ENCODE measurements at places on chromosomes 4 and X.

DNA sequence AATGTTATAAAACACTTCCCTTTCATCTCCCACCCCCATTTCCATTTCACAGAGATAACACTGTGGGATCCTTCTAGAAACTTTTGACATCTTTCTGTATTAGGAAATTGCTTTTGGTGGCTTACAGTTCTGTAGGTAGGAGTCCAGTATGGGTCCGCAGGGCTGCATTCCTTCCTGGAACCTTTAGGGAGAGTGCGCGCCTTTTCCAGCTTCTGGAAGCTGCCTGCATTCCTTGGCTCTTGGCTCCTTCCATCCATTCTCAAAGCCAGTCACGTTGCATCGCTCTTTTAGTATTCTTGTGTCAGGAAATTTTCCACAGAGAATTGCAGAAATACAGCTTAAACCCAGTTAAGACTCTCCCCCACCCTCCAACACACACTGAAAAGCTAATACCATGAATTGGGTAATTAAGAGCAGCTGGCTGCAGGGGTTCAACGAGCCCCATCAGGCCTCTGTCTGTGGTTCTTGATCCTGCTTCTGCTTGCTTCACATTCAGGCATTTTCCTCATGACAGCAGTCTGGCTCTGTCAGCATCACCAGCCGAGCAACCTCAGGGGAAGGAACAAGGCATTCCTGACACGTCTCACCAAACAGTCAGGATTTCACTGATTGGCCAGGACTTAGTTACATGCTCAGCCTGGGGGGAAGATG lies 48.8 kb downstream of the SEPTIN11 start:
- no peak for DNase-seq

- no peak for DNase-seq
Measured at GRCh38 chr4:114282937-114283336, 303.5 kb upstream of the ARSJ start.

DNA sequence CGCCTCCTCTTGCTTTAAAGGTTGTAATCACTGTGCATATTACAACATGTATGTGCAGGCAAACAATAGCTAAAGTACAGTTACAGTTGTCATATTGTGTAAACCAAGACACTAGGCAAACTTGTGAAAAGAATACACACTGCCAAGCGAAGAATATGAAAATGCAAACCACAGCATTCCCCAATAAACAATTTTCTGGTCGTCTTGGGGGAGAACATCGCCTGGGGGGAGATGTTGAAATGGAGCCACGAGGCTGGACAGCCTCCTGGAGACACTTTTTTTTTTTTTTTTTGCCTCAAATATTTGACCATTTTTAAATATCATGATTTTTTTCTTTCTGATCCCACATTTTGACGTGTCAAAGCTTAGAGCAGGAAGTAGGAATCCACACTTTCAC lies 51.7 kb upstream of the PDLIM3 start:
- DNase-seq, result no peak

DNA sequence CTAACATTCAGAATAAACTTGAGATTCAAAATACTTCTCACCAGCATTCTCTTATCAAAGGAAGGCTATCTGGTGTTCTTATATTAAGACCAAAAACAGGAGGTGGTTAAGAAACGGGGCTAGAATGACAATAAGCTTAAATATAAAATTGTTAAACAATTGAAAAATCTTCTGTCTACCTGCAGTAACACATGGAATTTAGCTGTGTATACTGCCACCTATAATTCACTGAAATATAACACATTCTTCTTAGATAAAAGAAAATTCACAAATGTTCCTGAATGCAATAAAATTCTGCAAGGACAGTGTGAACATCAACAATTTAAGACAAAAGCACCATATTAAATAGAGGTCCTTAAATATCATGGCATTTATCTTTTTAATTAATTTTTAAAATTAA lies 11.5 kb upstream of the PCDH10 start:
- no peak for DNase-seq

DNA sequence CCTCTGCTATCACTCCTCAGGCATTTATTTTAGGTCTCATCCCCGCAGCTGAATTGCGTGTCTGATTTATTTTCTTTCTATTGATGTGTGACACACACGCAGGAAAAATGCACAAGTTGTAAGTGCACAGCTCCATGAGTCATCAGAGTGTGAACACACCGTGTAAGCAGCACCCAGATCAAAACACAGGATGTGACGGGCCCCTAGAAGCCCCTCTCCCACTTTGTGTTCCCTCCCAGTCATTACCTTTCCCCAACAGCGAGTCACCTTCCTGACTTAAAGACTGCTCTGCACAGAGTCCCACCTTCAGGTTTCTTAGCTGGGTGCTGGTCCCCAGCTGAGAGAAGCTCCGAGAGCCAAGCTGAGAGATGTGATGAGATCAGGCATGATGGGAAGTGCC lies 436.7 kb downstream of the MID1IP1 start:
- DNase-seq, result no peak

DNA sequence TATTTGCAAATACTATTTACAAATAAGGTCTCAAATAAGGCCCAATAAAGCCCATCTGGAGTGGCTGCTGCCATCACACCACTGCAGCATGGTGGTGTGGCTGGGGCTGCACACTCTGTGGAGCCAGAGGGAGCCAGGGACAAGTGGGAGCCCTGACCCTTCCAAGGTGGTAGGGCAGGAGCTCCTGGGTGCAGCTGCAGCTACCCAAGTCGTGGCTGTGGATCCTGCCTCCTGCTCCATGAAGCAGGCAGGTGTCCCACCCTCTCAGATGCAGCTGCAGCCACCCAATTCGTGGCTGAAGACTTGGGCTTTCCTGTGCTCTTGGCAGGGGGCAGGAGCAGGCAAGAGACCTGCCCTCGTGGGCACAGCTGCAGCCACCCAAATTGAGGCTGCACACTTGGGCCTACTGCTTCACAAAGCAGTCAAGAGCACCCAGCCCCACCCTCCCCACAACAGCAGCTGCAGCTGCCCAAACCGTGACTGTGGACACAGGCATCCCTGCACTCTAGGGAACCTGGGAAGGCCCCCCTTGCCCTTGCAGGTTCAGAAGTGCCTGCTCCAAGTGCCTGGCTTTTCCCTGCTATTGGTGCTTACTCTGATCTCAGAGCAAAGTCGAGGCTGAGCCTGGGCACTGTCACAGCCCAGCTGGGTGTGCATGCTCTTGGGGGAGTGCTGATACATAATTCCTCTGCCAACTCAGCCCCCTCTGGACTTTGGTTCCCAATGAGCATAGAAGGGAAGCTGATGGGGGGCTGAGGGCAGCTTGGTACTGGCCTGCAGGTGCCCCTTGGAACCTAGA lies 614.8 kb downstream of the PCDH18 start:
- no peak for DNase-seq

DNA sequence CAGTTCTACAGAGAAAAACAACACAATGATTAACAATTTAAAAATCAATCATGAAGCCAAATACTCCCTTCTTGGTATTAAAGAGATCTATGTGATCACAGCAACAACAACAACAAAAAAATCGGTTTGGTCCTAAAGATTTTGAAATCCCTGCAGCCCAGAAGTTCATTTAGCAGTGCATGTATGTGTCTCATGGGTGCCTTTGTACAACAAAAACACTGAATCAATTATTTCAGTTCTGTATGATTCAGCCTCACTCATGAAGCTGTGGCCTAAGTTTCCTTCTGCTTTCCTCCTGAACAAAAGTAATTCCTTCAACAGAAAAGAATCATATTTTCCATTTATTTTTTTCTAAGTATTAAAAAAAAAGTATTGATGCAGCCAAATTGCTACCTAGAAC lies 393.4 kb upstream of the NDST3 start:
- no peak for DNase-seq

DNA sequence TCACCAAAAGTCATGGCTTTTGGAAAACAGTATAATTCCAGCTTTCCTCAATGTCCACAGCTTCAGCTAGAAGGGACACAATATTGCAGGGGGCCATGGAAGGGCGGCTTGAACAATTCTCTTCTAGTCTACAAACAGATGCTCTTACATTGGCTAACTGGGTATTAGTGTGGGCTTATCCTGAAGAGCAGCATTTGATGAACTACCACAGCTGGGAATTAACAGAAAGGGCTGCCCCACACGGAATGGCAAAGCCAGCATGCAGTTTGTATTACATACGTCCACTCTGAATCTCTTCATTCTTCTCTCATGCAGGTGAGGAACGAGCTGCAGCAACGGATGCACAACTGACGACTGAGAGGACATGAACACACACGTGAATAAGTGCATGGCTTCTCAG lies 13.0 kb upstream of the PDCL2 start:
- DNase-seq, result no peak

DNA sequence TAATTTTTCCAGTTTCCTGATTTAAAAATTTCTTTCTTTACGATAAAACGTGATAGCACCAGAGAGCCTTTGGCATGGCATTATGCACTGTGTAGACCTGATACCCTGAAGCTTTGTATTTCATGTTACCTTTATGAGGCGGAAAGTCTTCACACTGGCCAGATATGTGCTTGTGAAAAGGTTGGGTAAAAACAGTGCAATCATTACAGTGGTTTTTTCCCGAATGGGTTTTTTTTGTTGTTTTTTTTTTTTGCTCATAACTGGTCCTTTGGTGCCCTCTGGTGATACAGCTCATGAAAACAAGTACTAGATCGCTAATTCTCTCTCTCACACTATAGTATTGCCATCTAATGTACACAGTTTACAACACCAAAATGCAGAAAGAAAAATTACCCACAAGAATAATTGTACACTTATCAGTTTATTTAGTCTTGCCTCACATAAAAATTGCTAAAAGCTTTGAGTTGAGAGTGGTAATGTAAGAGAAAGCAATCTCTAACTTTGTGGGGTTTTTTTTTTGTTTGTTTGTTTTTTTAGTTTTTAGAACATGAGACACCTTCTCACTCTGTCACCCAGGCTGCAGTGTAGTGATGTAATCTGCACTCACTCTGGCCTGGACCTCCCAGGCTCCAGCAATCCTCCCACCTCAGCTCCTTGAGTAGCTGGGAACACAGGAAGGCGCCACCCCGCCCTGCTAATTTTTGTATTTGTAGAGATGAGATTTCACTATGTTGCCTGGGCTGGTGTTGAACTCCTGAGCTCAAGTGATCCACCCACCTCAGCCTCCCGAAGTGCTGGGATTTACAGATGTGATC lies 21.3 kb downstream of the SPCS3 start:
- DNase-seq, result no peak

DNA sequence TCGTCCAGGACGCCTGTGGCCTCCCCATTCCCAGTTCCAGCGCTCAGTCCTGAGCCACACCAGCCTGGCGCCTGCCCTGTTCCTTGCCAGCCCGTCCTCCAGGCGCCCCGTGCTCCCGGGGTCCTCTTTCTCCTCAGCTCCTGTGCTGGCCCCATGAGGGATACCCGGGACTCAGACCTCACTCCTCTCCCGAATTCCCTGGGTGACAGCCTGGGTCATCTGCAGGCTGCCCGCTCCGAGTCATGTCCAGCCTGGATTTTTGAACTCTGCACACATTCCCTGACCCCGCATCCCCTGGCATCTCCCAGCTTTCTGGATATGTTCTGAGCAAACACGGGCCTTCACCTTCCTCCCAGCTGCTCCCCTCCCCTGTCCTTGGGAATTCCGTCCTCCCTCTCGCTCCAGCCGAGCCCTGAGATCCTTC lies 14.9 kb upstream of the ADD1 start:
- DNase-seq, result no peak

DNA sequence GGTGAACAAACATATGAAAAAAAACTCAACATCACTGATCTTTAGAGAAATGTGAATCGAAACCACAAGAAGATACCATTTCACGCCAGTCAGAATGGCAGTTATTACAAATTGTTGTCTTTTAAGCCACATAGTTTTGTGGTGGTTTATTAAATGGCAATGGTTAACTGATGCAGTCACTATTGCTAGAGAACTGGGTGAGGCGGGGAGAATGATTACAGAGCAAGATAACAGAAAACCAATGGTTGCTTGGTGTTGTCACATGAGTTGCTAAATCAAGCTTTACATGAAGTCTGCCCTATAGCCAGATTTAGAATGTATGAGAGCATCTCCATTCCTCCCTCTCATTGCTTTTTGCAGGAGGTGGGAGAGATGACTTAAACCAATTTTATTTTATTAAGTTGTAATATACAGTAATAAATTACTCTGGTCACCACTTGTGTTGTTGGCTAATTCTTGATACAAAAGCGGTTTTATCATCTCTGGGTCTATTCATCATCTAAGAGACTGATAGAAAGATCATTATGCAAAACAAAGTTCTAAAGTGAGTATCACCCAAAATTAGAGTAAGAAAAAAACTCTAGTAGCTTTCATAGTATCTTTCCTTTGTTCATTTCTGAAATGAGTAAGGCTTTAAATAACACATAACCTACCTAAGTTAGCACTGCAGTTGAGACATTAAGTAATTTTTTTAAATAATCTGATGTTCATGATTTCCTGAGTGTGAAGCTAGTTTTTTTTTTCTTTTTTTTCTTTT lies 859.5 kb downstream of the STIM2 start:
- DNase-seq, result no peak

DNA sequence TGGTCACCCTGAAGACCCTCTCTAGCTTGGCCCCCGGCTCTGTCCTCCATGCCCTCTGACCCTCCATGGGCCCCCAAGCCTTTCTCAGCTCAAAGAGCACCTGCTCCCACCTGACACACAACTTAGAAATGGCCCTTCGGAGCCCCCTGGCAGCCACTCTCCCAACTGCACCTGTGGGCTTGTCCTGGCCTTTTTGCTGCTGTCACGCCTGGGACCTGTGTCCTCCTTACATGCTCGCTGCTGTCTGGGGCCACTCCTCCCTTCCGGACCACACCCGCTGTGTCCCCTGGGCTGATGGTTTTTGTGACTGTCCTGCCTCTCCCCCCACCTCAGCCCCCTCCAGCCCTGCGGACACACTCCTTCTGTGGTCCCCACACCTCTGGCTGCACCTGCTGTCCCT lies 106.2 kb upstream of the AFAP1 start:
- no peak for DNase-seq

- DNase-seq, result no peak
Measured at GRCh38 chrX:7828594-7828993, 14.4 kb upstream of the VCX start.

GRCh38 chr4:53040459-53040815 lies 178.3 kb downstream of the RASL11B start:
- DNase-seq, result no peak

Measured in right atrium auricular region (tissue), 2 donors.